ENCODE measurements at places on chromosomes 7 and 10.

DNA sequence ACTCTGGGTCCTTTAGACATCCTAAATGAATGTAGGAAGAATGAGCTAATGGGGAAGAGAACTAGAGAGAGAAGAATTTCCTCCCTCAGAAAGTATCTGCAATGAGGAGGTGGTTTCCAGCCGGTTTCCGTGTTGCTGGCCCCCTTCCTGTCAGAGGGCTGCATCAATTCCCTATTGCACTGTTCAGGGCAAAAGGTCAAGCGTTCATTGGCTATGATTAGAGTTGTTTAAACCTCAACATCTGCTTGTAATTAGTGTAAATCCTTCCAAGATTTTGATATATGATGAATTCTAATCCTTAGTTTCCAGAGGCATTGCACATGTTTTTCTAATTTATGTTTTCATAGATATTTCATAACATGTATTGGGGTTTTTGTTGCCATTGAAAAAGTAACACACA, 107.3 kb upstream of the SGCE start:
- DNase-seq = no peak
- H3K27ac ChIP-seq = no peak overlapping the region
- no peak overlapping the region for H3K4me3 ChIP-seq
- H3K36me3 ChIP-seq = no peaks in the 10 kb centered on the region
- no peaks in the 10 kb centered on the region for H3K4me1 ChIP-seq

DNA sequence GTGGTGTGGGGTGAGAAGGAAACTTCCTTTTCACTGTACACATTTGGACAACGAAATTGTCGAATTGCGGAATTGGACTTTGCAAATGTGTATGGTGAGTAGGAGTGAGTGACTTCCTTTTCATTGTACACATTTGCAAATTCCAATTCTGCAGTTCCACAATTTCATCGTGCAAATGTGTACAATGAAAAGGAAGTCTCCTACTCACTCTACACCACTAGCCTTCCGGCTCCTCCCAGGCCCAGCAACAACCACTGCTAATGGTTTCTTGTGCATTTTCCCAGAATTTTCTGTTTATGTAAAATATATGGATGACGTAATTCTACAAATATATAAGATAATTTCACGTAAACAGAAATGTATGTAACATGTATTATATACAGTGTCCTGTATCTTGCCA, 118.5 kb downstream of the ARL4A start:
- no peak overlapping the region for H3K27ac ChIP-seq
- DNase-seq = no peak
- no peaks in the 10 kb centered on the region for H3K4me1 ChIP-seq
- no peaks in the 10 kb centered on the region for H3K27me3 ChIP-seq
- no peak overlapping the region for H3K4me3 ChIP-seq
- H3K36me3 ChIP-seq = no peaks in the 10 kb centered on the region

GRCh38 chr7:38070718-38071117, 107.3 kb upstream of the STARD3NL start:
- no peaks in the 10 kb centered on the region for H3K4me1 ChIP-seq
- H3K4me3 ChIP-seq = no peak overlapping the region
- DNase-seq = no peak
- H3K27me3 ChIP-seq = no peaks in the 10 kb centered on the region
- H3K27ac ChIP-seq = no peak overlapping the region
- H3K36me3 ChIP-seq = no peaks in the 10 kb centered on the region

DNA sequence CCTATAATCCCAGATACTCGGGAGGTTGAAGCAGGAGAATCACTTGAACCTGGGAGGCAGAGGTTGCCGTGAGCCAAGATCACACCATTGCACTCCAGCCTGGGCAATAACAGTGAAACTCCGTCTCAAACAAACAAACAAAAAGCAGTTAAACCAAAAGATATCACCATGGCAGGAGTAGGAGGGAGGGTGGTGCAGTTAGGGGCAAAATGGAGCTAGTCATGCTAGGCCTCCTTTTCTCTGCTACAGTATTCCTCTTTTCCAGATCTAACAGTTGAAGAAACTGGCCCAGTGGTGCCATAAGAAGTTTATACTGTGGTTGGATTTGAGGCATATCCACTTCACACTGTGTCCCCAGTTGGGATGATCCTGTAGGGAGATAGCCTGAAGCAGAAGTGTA, 261.6 kb downstream of the SKIDA1 start:
- no peaks in the 10 kb centered on the region for H3K36me3 ChIP-seq
- no peak overlapping the region for H3K4me3 ChIP-seq
- H3K27ac ChIP-seq = no peak overlapping the region

GRCh38 chr7:947391-948210, 6.9 kb downstream of the ADAP1 start:
- DNase-seq = no peak
- no peaks in the 10 kb centered on the region for H3K36me3 ChIP-seq
- H3K27ac ChIP-seq = no peak overlapping the region
- H3K27me3 ChIP-seq = no peaks in the 10 kb centered on the region
- H3K4me3 ChIP-seq = no peak overlapping the region

GRCh38 chr10:113953505-113954272, 90.0 kb upstream of the ADRB1 start:
- H3K4me3 ChIP-seq = no peak overlapping the region
- peaks cover 3% of the 10 kb centered on the region for H3K4me1 ChIP-seq
- no peak for DNase-seq
- H3K36me3 ChIP-seq = no peaks in the 10 kb centered on the region
- no peaks in the 10 kb centered on the region for H3K27me3 ChIP-seq

GRCh38 chr10:70513848-70514309, 35.3 kb downstream of the PALD1 start:
- peaks cover 38% of the 10 kb centered on the region for H3K4me1 ChIP-seq
- no peaks in the 10 kb centered on the region for H3K36me3 ChIP-seq
- no peak for DNase-seq
- H3K27me3 ChIP-seq = no peaks in the 10 kb centered on the region
- no peak overlapping the region for H3K4me3 ChIP-seq

- no peak overlapping the region for H3K4me3 ChIP-seq
- H3K36me3 ChIP-seq = no peaks in the 10 kb centered on the region
- peak overlapping the region; percentile 65 for H3K27ac ChIP-seq
- H3K27me3 ChIP-seq = no peaks in the 10 kb centered on the region
Measured at GRCh38 chr10:31709476-31709875, 219.2 kb downstream of the ARHGAP12 start.

GRCh38 chr7:107499731-107500130, 29.9 kb downstream of the GPR22 start:
- no peak overlapping the region for H3K27ac ChIP-seq
- no peaks in the 10 kb centered on the region for H3K27me3 ChIP-seq
- H3K4me3 ChIP-seq = no peak overlapping the region
- DNase-seq = no peak
- H3K36me3 ChIP-seq = no peaks in the 10 kb centered on the region
- H3K4me1 ChIP-seq = no peaks in the 10 kb centered on the region

GRCh38 chr7:24902276-24902675, 77.7 kb downstream of the OSBPL3 start:
- H3K4me1 ChIP-seq = no peaks in the 10 kb centered on the region
- H3K36me3 ChIP-seq = no peaks in the 10 kb centered on the region
- H3K4me3 ChIP-seq = no peak overlapping the region
- no peak overlapping the region for H3K27ac ChIP-seq

DNA sequence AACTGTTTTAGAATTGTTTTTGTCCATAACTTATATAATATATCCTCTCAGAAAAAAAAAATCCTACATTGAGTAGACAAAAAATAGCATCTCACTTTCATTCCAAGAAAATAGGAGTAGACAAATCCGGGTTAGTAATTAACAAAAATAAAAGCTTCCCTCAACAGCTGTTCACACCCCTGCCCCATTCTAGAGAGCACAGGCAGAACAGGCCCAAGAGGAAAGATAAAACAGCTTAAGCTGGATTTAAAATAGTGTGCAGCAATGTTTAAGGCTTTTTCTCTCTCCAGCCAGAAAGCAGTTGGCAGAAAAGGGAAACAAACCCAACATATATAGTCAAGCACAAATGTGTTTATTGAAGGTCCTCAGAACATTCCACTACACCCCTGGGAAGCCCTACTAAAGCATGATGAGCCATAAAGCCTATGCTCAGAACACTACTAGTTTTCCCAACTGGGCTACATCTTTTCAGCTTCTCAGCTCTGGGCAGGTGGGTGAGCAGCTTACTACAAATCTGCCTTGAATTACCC, 189.9 kb downstream of the MTERF1 start:
- H3K36me3 ChIP-seq = no peaks in the 10 kb centered on the region
- no peaks in the 10 kb centered on the region for H3K27me3 ChIP-seq
- DNase-seq = no peak
- H3K4me1 ChIP-seq = peaks cover 8% of the 10 kb centered on the region
- no peak overlapping the region for H3K27ac ChIP-seq

DNA sequence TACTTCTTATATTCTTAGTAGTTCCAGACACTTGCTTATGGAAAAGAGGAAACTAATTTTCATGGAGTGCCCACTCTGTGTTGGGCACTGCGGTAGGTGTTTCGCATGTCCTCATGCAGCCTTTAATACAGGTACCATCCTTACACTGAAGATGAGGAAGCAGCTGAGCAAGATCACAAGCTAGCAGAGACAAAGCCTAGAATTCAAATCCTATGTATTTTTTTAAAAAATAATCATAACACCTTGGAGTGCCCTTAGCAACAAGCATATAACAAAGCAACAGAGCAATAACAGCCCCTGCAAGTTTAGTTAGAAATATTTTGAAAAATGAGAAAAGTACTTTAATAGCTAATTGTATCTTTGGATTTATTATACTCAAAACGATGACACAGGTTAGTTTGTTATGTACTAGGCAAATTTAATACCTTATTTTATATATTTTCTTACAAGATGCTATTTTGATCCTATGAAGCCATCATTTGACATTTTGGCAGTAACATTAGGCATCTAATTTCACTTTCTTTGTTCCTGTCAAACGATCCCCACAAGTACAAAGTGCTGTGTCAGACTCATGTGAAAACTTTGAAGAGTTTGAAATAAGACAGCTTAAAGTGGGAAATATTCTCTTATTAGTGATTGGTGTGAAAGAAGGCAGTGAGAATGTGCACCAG, 245.8 kb downstream of the CDK14 start:
- no peak overlapping the region for H3K27ac ChIP-seq
- H3K27me3 ChIP-seq = no peaks in the 10 kb centered on the region
- no peak overlapping the region for H3K4me3 ChIP-seq
- H3K36me3 ChIP-seq = no peaks in the 10 kb centered on the region

DNA sequence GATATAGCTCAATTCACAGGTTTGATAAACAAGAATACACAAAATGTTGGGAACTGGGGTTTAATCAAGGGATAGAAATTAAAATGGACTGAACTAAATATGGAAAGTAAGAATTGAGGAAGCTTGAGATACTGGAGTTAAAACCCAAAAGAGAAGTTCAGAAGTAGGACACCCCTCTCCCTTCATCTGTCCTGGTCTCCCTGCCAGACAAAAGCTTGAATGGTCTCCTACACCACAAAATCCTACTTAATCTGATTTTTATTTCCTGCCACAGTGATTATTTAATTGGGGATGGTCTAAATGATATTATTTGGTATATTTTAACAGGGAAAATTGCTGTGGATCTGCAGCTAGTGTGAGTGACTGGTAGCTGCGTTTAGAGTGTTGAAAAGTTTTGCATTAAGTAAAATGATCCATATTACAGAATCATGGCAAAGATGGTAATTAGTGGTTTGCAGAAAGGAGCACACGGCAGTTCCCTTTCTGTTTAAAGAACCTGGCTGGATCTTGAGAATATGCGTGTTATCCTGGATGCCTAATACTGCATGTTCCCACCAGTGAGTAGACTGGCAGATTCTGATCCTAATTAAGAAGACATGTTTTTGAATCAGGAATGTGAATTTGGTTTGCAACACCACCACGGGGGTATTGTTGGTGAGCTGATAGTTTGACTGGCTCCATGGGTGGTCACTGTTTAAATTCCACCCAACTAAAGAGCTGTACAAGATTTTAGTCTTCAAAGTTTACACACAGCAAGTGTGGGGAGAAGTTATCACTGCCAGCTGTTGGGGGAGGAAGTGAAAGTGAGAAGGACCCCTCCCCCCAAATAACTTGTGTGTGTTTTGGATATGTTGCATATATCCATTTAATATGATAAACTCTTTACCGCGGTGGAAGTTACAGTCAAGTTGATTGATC, 5.5 kb downstream of the RBM20 start:
- H3K27me3 ChIP-seq = no peaks in the 10 kb centered on the region
- peak overlapping the region; percentile 60 for H3K27ac ChIP-seq
- DNase-seq = no peak
- no peaks in the 10 kb centered on the region for H3K36me3 ChIP-seq
- no peak overlapping the region for H3K4me3 ChIP-seq

DNA sequence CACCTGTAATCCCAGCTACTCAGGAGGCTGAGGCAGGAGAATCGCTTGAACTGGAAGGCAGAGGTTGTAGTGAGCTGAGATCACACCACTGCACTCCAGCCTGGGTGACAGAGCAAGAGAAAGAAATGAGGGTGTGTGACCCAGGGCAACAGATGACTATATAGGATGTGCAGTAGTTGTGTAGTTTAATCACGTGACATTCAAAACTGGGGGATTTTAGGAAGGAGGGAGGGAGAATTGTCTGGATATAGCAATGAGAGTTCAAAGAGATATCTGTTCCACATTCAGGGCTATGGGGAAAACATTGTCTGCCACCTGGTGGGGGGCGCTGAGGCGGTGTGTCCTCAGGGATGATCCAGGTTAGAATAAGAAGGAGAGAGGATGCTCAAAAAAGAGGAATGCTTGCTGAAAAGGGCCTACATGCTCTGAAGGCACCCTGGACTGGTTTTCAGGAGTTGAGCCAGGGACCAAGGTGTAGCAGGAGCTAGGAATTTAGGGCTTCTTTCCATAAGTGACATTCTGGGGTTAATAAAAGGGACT, 7.8 kb upstream of the ZYX start:
- H3K27me3 ChIP-seq = no peaks in the 10 kb centered on the region
- no peak overlapping the region for H3K4me3 ChIP-seq
- no peak for DNase-seq
- peaks cover 24% of the 10 kb centered on the region for H3K4me1 ChIP-seq
- H3K27ac ChIP-seq = no peak overlapping the region

DNA sequence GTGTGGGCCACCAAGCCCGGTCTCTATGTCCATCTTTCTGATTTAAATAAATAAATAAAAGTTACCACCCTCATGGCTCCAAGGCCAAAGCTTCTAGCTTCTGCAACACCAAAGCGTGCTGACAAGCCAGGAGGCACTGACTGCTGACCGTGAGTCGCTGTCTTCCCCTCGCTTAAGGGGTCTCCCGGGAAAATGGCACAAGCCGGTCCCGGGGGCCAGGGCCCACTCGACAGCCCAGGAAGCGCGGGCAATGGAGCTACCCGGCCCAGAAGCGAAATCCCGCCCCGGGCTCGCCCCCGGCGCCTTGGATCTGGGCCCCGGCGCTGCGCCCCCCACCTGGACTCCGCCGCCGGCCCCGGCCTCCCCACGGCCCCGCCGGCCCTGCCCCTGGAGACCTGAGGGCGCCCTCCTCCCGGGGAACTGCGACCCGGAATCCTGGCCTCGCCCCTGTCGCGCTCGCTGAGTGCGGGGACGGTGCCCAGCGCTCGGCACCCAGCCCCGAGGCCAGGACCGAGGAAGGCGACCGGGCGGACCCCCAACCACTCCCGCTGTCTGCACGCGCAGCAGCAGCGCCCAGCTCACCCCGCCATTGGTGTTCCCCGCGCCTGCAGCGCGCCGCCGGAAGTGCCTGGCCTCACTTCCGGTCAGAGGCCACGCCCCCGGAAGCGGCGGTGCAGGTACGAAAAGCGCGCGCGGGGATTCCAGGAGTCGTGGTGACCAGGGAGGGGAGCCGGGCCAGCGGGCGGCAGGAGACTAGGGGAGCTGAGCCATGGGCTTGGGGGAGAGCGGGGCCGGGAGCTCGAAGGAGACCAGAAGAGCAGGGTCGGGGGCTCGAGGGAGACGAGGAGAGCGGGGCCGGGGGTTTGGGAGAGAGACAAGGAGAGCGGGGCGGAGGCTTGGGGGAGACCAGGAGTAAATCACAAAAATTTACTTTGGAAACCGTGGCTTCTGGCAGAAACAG, at the start of the genes MRM2 and NUDT1:
Gene MRM2 (minus strand): TSS at position 626 of the 961 bp plus-strand sequence. CDS start 36 bp downstream, at position 590.
Gene NUDT1 (plus strand): TSS at position 647 of the 961 bp plus-strand sequence. CDS start 2,349 bp downstream, outside the sequence.
- DNase-seq = peak; percentile 43
- peak within 1 kb of the TSS; percentile 79 for H3K4me3 ChIP-seq
- H3K4me1 ChIP-seq = peaks cover 12% of the 10 kb centered on the region
- no peaks in the 10 kb centered on the region for H3K27me3 ChIP-seq
- peaks cover 23% of the 10 kb centered on the region for H3K36me3 ChIP-seq
- peak within 1 kb of the TSS; percentile 4 for H3K27ac ChIP-seq
